ENCODE measurements at places on chromosomes 1 and 21.

GRCh38 chr21:27771938-27772483 lies 805.1 kb upstream of the ADAMTS5 start:
- no peak for DNase-seq

- DNase-seq: no peak
Measured at GRCh38 chr1:70204600-70204999, 779 bp downstream of the LRRC40 start.

DNA sequence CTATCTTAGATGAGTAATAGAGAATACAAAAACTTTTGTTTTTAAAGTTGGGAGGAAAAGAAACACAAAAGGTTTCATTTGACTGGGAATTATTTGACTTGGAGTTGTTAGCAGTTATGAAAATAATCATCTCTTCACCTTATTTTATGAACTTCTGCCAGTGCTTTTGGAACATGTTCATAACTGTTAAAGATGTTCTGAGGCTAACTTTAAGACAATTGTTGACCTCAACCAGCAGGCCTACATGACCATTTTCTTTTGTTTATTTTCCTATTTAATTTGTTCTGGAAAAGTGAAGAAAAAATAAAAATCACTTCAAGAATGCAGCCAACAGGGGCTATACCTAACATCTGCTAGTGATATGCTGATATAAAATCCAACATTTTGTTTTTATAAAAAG lies 37.4 kb downstream of the JAM2 start:
- DNase-seq: no peak

DNA sequence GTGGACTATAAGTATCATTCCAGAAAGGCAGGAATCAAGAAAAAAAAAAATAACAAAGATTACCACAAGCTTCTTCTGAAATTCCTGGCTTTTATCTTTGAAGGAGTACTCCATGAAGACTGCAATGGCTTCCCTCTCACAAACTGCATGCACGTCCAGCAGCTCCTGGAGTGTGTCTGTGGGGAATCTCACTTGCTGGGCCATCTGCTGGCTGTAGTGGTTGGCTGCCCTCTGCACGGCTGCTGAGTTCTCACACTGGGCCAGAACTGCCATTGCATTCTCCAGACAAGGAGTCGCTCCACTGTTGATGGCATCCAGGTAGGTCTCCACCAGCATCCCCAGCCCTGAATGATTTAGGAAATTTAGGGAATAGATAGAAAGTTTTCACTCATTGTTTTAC lies 23.3 kb upstream of the GBP2 start:
- no peak for DNase-seq

DNA sequence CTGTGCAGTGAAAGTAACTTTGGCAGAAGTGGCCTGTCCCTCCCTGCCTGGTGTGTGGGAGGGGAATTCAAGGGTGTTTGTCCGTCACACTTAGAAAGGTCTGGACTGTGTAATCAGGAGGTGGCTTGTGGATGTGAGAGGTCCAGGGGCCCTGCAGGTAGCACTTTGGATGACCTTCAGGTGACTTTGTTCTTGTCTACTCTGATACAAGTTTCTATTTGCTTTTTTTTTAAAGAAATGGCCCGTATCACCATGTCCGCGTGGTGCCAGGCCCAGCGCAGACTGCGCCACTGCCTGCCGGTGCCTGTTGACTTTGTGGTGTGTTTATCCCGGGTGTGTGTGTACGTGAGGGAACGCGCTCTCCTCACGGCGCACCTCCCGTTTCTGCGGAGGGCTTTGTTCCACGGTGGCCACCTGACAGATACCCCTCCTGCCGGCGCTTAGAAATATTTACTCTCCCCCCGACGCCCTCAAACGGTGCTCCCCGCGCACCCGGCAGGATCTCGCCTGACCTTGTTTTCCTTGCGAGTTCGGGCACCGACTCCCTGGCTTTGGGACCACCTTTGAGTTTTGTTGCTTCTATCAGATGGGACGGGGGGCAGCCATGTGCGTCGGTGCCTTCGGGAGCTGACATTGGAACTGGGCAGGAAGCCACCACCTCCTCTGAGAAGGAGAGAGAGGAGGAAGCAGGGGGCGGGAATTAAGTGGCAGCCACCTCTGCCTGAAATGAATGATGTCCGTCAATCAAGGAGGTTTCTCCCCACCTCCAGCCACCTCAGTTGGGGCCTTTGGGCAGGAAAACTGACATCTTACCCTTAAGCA lies 119.4 kb downstream of the PRDM16 start:
- no peak for DNase-seq

DNA sequence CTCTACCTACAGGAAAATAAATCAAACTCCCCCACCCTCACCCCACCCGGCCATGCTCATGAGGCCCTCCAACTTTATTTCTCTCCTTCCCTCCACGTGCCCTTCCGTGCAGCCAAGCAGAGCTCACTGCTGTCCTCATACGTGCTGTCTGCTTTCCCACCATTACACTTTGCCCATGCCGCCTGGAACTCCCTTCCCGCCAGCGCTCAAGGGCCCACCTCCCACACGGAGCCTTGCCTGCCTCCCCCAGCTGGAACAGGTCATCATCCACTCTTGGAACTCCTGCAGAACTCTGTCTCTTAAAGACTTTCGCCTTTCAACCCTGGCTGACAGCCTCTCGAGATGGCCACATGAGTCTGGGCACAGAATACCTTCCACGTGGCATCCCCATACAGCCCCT lies 42.4 kb downstream of the GLIS1 start:
- no peak for DNase-seq

- DNase-seq: no peak
Measured at GRCh38 chr1:71462247-71462646, 381.4 kb upstream of the ZRANB2 start.

- DNase-seq: no peak
Measured at GRCh38 chr1:28601696-28602095, 9.6 kb downstream of the RAB42 start.

- DNase-seq: no peak
Measured at GRCh38 chr1:193030280-193030679, 28.9 kb downstream of the UCHL5 start.

GRCh38 chr1:221816899-221817298 lies 75.0 kb upstream of the DUSP10 start:
- DNase-seq: no peak

- DNase-seq: no peak
Measured at GRCh38 chr1:165289556-165289955, 67.0 kb downstream of the LMX1A start.
